Skeletal muscle cell (primary cell): ENCODE measurements at places on chromosomes 4 and X.

DNA sequence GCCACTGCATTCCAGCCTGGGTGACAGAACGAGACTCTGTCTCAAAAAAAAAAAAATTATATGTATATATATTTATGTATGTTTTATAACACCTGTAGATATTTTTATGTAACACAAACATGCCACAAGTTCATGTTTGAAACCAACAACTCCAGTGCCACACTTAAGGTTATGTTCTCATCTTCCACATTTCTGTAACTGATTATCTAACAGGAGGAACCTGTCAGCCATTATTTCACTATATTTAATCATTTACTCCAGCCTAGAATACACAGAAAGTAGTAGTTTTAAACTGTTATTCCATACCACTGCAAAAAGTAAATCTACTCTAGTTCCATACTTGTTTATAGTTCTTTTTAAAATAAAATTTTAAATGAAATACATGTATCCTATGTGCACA lies 32.3 kb downstream of the MCUB start:
- DNase-seq: no peak

DNA sequence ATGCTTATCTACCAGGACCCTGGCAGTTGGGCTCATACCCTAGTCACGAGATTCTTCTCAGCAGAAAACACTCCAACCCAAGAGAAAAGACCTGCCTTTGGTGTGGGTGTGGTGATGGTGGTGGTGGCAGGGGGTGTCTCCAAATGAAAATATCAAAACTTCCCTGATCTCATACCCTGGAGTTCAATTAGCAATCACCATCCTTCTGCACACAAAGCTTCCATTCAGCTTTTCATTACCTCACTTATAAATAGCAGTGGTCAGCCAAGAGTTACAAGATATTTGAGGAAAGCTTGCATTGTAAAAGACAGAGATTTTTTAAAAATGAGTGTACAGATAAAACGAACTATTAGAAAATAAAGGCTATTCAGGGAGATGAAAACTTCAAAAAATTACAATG lies 580.8 kb upstream of the MAGEB2 start:
- DNase-seq: no peak

GRCh38 chr4:37993806-37994205 lies 33.6 kb downstream of the PTTG2 start:
- no peak for DNase-seq

DNA sequence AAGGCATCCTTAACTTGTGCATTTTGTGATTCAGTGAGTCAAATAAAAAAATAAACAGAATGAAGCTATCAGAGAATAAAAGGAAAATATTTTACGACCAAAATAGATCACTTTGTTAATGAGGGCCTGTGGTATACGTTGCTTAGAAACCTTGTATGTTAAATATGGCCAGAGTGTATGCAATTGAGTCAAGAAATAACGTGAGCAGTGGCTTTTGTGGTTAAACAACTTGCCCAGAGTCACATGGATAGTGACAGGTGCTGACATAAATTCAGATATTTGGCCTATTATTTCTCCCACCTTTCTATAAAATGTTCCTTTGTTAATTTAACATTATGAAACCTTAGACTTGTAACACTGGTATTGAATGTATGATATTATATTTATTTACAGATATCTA lies 393.4 kb downstream of the PABPC4L start:
- DNase-seq: peak; percentile 12

DNA sequence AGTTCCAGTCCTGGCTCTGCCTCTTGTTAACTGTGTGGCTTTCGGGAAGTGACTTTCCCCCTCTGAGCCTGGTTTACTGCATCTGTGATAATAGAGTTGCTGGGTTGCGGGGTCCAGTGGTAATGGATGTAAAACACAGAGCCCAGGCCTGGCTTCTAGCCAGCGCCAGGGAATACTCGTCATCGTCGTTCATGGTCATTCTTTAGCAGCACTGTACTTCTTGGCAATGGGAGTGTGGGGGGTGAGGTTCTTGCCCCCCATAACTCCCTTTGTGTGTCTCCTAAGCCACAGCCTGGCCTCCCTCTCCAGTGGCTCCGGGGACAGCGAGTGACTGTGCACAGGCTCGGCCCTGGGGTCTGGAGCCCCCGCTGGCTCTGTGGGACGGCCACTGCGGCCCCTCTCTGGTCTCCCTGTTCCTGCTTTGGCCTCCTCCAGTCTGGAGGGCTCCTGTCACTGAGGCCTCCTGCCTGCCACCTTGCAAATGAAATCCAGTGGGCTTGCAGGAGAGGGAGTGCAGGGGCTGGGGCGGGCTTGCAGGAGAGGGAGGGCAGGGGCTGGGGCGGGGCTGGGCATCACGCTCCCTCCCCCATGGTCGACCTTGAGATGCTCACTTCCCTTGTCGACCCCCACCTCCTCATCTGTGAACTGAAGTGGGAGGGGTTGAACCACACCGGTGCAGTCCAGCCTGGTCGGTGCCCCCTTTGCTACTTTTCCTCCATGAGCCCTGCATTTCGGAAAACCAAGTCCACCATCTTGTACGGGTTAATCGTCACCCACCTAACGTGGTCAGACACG lies 13.2 kb downstream of the PSAPL1 start:
- DNase-seq: no peak

GRCh38 chr4:129282293-129282692 lies 186.3 kb downstream of the C4orf33 start:
- DNase-seq: no peak

DNA sequence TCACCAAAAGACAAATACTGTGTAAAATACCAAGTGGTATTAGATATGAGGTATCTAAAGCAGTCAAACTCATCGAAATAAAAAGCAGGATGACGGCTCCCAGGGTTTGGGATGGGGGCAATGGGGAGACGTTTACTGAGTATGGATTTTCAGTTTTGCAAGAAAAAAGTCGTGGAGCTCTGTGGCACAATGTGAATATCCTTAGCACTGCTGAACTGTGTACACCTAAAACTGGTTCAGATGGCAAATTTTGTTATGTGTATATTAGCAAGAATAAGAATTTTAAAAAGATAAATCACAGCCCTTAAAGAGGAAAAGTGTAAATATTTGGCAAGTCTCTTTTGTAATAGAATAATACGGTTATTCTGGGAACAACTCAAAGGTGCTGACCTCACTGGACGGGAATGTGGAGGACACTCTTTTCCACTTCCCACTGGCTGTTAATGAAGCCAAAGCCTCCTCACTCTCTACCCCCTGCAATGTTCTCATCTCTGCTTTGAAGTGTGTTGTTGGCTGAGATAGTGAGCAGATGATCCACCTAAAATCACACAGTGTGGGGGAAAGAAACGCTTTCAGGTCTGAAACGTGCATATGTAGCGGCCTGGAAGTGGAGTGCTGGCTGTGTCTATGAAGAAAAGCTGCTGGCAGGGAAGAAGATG lies 49.2 kb downstream of the SEL1L3 start:
- DNase-seq: peak; percentile 66

GRCh38 chr4:169050881-169051760 lies 41.1 kb upstream of the CBR4 start:
- DNase-seq: no peak

DNA sequence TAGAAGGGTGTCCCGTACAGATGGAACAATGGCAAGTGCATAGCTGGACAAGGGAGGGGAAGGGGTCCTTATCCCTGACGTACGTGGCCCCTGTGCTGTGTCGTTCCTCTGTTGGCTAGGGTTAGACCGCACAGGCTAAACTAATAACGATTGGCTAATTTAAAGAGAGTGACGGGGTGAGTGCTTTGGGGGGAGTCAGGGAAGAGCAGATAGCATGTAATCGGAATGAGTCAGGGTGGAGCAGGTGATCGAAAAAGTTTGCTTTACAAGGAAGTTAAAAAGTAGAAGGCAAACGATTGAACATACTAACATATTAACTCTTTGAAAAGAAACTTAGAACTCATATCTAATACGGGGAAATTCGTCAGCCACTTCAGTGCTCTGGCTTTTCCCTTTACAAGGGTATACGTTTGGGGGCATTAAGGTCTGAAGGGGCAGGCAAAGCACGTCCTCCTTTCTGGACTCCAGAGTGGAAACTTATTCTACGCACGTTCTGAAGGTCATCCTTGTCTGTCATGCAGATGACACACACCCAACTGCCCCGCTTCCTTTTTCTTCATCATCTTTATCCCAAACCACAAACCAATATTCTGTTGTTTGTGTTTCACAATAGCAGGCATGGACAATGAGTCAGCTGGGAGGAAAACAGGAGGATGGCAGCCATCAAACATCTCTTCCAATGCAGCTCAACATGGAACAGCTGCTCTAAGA lies 10.2 kb upstream of the CRLF2 start:
- DNase-seq: no peak

DNA sequence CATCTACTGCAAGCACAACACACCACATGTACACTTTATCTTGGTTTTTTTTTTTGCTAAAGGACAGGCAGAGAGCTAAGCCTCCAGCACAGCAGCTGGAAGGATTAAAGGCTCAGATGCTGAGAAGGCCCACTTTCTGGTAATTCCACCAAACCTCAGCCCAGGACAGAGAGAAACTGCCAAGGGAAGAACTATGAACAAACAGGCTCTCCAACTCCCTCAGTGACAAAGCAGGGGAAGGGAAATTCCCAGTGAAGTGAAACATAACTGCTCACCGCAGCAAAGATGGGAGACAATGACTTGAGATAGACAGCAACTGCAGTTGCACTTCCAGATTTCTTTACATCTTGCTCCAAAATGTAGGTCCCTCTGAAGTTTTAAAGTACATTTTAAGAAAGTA lies 4.8 kb downstream of the PROM1 start:
- peak; percentile 9 for DNase-seq
